ENCODE measurements at places on chromosomes 7 and 10. TPM values are rescaled to one million over a fixed set of nuclear protein-coding genes. Genes with fewer than 3 reads are reported as not detected.

The TMEM184A gene
- total RNA-seq: 1.5 TPM

The PTER gene
- 8.8 TPM for total RNA-seq

The DKK1 gene
- total RNA-seq: 0.64 TPM

The UBE2H gene
- total RNA-seq: 75.1 TPM

The DNAH11 gene
- 2.5 TPM for total RNA-seq
